Stimulated activated CD8-positive, alpha-beta memory T cell treated with anti-CD3 and anti-CD28 coated beads, Interleukin-7, amount 100 ng/mL, for 1 hour (primary cell): ENCODE measurements at places on chromosomes 7 and 10.

- no peak for DNase-seq
Observed at GRCh38 chr10:56035489-56035888, 325.6 kb downstream of the ZWINT start.

DNA sequence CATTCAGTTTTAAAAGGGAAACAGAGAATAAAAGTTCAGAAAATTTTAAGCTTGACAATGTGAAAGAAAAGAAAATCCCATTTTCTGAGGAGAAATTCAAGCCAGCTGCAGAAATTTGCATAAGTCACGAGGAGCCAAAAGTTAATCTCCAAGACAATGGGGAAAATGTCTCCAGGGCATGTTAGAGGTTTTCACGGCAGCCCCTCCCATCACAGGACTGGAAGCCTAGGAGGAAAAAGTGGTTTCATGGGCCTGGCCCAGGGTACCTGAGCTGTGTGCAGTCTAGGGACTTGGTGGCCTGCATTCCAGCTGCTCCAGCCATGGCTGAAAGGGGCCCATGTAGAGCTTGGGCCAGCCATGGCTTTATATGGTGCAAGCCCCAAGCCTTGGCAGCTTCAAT, 59.6 kb upstream of the NXPH1 start:
- no peak for DNase-seq

DNA sequence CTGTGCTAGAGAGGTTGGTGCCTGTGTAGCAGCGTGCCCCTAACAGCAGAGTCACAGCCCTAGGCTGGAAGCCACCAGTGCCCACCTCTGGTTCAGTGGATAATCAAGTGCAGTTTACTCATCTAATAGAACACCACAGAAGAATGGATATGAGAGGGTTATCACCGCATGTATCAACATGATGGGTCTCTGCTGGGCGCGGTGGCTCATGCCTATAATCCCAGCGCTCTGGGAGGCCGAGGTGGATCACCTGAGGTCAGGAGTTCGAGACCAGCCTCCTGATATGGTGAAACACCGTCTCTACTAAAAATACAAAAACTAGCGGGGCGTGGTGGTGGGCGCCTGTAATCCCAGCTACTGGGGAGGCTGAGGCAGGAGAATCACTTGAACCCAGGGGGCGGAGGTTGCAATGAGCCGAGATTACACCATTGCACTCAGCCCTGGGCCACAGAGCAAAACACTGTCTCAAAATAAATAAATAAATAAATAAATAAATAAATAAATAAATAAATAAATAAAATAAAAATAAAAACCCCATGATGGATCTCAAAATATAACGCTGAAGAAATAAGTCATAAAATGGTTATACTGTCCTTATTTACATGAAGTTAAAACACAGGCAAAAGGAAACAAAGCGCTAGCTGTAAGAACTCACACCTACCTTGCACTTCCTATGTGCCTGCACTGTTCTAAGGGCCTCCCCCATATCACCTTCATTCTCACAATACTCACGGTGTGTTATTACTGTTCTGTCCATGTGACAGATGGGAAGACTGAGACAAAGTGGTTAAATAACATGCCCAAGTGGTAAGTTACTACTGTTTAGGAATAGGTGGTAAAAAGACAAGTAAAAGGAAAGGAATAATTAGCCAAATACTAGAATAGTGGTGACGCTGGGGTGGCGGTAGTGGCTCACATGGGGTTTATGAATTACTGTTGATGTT, 70.9 kb downstream of the AMZ1 start:
- no peak for DNase-seq

- no peak for DNase-seq
Observed at GRCh38 chr10:19889256-19889655, 73.0 kb downstream of the PLXDC2 start.

GRCh38 chr7:89618274-89618673, 536.0 kb upstream of the STEAP1 start:
- no peak for DNase-seq

DNA sequence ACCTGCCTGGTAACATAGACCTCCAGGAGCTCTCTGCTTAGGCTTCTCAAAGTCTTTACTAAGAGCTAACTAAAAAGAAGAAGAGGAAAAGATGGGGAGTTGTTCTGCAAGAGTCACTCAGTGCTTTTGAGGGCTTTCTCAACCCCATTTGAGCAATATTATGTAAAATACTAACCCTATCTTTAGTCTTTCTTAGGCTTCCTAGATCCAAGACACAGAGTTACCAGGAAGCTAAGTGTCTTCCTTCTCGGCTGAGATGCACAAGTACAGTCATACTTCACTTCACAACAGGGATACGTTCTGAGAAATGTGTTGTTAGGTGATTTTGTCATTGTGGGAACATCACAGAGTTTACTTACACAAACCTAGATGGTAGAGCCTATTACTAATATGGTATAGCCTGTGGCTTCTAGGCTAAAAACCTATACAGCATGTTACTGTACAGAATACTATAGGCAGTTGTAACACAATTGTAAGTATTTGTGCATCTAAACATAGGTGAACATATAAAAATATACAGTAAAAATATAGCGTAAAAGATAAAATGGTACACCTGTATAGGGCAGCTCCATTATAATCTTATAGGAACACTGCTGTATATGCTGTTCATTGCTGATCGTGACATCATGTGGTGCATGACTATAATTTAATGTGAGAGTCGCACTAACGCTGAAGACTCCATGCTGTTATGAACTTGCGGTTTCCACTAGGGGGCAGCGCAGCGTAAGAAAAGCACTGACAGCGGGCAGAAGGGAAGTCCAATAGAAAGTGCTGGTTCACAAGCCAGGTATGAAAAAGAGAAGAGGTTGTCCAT, 16.3 kb downstream of the ANKRD22 start:
- peak; percentile 74 for DNase-seq

GRCh38 chr10:124000792-124001201, 92.6 kb downstream of the CHST15 start:
- DNase-seq, result no peak

GRCh38 chr7:74026903-74027682, 880 bp upstream of the ELN start:
- peak; percentile 41 for DNase-seq

GRCh38 chr7:18702071-18702829, 206.7 kb downstream of the HDAC9 start:
- no peak for DNase-seq

DNA sequence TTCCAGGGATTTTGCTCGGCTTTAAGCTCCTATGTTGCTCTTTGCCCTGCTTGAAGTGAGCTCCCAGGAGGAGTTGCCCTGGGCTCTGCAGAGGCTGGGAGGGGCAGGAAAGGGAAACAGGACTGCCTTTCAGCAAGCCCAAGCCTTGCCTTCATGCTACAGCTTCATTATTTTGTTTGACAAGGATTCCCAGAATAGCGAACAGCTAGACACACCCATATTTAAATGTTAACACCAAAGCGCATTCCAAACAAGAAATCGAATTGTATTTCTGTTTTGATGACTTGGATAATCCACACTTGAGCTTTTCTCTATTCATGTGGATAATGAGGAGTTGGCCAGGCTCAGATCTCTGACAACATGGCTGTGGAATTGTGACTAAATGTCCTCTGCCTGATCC, 6.3 kb downstream of the KIAA1217 start:
- DNase-seq, result no peak

GRCh38 chr7:37208528-37208927, 240.1 kb downstream of the ELMO1 start:
- no peak for DNase-seq

GRCh38 chr7:99139036-99139435, 4.9 kb downstream of the SMURF1 start:
- DNase-seq, result no peak

- DNase-seq, result no peak
Observed at GRCh38 chr10:102534333-102534732, 30.6 kb downstream of the SUFU start.

DNA sequence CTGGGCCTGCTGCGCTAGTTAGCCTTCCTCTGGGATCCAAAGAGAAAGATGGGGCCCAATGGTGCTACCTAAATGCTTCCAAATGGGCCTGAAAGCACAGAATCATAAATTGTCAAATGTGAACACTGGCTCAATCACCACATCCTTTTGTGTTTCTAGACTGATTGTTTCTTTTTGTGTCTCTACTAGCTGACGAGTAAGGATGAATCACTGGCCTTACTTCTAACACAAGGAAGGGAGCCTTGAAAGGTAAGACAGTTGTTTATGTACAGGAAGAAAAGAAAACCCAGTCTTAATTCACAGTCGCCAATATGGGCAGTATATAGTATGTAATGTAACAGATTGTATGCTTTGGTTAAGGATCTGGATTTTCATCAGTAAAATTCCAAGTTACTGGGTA, 89.5 kb downstream of the ZNF92 start:
- no peak for DNase-seq

DNA sequence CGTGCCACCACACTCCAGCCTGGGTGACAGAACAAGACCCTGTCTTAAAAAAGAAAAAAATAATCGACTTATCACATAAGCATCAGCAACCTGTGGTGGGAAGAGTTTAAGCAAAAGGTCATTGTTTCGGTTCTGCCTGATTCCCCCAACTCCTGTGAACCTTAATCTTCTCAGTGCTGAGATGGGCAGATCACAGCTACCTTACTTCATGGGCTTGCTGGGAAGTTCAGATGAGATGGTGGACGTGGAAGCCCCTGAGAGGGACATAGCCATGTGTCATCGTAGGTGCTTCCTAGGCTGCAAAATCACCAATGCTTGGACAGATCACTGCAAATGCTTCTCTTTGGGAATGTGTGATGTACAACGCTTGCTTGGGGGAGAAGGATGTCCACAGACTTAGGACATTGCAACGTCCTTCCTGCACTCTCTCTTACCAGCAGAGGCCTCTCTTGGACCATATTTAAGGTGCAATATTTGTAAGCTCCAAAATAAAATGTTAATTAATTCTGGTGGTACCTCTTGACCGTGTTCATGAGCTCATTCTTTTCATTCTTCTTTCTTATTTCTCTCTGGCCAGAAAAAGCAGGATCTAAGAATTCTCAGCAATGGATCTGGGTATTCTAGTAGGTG, 8.6 kb downstream of the GJD4 start:
- no peak for DNase-seq

DNA sequence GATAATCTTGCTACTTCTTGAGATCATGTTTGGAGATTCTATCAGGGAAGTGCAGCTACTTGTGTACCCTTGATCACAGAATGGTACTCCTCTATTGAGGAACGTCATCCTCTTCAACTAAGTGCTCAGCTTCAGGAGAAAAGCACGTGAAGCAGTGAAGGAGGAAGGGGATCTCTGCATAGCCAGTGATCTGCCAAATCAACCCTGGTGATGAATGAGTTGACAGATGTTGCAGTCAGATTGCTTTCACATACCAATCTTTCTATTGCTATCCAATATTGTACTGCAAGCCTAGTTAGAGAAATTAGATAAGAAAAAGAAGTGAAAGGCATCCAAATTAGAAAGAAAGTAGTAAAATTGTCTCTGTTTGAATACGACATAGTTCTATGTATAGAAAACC, 309.4 kb downstream of the TWIST1 start:
- no peak for DNase-seq

DNA sequence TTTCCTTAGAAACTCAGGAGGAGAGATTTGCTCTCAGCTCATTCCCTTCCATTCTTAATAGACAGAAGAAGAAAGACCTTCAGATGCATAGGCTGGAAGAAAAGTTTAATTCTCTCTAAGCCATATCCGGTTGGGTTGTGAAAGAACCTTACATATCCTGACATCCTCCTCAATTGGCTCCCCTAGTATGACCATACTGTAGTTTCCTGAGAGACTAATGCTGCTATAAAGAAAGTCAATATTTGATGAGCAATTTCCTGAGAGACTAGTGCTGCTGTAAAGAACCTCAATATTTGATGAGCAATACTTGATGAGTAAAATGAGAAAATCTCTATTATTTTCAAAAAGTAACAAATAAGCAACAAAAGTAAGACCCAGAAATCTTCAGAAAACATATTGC, 888.5 kb upstream of the SORCS1 start:
- DNase-seq, result no peak

GRCh38 chr7:674454-675410, 51.8 kb upstream of the DNAAF5 start:
- no peak for DNase-seq

- no peak for DNase-seq
Observed at GRCh38 chr10:26367771-26368170, 70.4 kb upstream of the APBB1IP start.

DNA sequence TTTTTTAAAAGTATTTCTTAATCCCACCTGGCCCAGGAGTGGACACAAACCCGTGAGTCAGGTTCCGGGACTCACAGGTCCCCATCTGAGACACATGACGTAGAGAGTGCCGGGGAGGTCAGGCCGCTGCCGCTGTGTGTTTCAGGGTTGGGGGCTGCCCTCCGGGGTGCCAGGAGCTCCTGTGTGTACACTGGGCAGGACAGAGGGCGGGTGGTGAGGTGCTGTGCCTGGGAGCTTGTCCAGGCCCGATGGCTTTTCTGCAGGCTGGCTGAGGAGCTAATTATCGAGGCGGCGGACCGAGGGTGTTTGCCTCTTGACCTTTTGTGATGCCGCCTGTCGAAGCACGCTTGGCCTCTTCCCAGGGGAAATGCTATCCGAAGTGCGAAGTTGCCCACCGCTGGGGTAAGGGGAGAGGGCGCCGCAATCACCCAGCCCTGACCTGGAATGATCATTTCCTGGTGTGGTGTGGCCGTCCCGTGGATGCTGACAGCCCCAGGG, 42.1 kb downstream of the FOXL3 start:
- no peak for DNase-seq

DNA sequence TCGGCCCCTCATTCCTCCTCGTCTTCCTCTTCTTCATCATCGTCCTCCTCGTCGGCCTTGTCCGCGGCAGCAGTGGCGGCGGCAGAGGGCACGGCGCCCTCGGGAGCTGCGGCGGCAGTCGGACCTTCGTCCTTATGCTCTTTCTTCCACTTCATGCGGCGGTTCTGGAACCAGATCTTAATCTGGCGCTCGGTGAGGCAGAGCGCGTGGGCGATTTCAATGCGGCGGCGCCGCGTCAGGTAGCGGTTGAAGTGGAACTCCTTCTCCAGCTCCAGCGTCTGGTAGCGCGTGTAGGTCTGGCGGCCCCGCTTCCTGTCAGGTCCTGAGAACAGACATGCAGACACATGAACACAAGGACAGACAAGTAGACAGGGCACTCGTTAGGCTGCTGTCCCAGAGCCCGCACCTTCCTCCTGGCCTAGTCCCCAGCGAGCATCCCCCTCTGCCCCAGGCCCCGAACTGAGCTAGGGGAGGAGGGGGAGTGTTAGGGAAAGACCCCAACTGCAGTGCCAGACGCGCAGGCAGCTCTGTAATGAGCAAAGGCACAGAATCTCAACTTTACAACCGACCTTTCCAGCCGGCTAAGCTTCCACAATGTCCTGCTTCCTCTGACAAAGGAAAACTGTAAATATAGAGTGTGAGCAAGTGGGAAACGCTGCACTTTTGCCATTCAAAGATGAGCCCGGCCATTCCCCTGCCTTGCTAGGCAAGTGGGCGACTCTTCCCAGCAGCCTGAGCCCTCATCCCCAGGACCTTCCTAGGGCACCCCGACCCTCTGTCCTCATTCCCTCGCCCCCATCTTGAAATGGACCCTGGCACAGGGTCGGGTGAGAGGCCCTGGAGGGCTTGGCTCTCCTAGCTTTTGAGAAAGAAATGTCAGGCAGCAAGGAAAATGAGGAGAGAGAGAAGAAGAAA, 1.3 kb downstream of the HOXA7 start:
- DNase-seq, result no peak

- DNase-seq, result no peak
Observed at GRCh38 chr7:27095050-27095896, 527 bp downstream of the HOXA1 start.

GRCh38 chr7:27192546-27193334, 7.2 kb downstream of the HOXA13 start:
- DNase-seq, result no peak
